ENCODE measurements at places on chromosomes 2 and 18.
A peak's percentile ranks its signal among the peaks of the same experiment; 100 is the strongest.

DNA sequence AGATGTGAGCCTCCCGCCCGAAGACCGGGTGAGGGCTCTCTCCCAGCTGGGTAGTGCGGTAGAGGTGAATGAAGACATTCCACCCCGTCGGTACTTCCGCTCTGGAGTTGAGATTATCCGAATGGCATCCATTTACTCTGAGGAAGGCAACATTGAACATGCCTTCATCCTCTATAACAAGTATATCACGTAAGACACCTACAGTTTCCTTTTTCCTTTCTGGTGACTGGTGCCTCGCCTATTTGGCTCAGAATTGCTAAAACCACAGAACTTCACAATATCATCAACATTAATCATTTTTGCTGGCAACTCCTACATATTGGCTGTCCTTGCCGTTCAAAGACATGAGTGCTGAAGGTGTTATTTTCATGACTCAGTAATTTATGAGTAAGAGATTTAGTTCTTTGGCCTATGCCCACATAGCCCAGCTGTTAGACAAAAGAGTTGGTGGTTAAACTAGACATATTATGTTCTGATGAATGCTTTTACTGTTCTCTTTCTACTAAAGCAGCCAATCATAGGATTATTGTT, 2.2 kb downstream of the STAMBP start:
- DNase-seq: no peak

GRCh38 chr2:28661589-28662001, 90.0 kb upstream of the PPP1CB start:
- DNase-seq: no peak

DNA sequence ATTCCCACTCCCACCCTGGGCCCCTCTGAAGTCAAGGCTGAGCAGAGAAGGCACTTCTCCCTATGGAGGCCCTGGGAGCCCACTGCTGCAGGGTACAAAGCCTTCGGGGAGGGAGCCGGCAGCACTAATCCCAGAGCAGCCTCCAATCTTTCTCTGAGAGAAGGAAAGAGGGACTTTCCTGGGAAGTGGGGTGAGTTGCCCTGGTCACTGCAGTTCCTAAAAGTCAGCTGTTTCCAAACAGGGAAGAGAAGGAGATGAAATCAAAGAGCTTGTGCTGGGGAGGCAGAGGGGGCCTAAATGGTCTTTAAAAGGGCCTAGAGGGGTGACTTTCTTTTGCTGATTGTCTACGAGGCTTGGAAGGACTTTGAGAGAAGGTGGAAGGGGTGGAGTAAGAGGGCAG, 264.7 kb downstream of the TNS1 start:
- DNase-seq: no peak

- no peak for DNase-seq
These were observed 5.3 kb downstream of the AGAP1 start for GRCh38 chr2:235498946-235499812.

DNA sequence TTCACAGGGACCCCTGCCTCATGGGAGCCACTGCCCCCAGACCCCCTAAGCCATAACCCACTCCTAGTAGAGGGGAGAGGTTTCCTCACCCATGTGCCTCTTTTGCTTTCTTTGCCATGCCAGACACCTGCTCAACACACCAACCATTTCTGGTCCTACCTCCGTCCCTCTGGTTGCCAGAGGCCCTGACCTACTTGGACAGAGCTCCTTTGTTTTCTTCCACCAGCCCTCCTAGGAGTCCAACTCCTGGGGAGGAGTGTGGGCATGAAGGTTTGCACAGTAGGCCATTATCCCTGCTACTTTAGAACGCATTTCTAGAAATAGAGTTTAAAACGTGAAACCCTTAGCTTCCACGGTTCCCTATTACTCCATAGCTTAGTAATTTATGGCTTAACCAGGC, 76.6 kb upstream of the FAM237A start:
- DNase-seq: no peak

DNA sequence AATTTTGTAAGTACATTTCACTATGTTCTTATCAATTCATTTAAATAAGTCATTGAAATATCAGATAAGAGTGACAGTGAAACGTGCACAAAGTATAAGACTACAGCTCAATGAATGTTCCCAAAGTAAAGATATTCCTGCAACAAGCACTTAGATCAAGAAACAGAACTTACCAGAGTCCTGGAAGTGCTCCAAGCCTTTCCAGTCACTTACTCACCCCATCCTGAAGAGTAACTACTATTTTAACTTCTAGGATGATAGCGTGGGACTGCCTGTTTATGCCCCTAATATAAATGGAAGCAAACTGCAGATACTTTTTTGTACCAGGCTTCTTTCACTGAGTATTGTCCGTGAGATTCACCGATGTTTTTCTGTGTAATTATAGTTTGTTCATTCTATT, 768.9 kb downstream of the SLC4A3 start:
- no peak for DNase-seq

DNA sequence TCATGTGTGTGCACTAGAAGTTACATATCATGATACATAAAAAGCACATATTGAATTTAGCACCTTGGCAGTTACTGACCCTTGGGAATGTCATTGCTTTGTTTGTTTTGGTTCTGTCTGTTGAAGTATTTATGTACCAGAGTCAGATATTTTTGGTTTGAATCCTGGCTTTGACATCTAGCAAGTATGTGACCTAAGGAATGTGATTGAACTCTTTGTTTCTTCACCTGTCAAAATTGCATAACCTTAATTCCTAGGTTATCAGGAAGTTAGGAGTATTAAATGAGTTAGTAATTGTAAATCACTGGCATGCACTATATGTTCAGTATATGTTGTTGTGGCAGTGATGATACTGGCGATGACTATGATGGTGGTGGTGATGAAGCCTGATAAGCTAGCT, 1003.5 kb upstream of the NRXN1 start:
- DNase-seq: no peak

DNA sequence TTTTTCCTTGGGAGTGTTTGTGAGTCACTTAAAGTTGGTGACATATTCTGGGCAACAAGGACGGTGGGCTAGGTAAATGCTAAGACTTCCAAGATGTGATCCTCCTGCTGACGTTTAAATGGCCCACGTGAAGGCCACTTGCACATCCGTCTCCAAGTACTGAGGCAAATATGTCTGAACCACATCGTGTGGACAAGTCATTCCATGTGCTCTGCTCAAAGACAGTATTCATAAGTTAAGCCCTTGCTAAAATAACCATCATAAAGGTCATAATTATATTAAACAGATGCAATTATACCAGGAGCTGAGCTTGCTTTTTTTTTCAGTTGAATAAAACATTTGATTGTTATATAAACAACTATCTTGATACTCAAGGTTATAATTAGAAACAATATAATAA, 44.8 kb downstream of the SPP2 start:
- DNase-seq: no peak

GRCh38 chr2:28716265-28716865, 35.3 kb upstream of the PPP1CB start:
- no peak for DNase-seq

GRCh38 chr2:42139101-42139500, 30.1 kb upstream of the EML4 start:
- DNase-seq: no peak

GRCh38 chr2:208549546-208550158, 143.1 kb downstream of the PTH2R start:
- no peak for DNase-seq

DNA sequence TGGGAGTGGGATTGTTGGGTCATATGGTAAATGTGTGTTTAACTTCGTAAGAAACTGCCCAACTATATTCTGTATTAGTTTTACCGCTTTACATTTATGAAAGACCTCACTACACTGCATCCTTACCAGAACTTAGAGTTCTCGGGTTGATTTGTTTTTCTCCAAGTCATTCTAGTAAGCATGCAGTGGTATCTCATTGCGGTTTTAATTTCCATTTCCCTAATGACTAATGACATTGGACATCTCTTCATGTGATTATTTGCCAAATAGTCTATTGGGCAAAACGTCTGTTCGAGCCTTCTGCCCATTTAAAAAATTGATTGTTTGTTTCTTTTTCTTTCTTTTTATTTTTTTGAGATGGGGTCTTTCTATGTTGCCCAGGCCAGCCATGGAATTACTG, 6.8 kb downstream of the FBLN7 start:
- DNase-seq: no peak

DNA sequence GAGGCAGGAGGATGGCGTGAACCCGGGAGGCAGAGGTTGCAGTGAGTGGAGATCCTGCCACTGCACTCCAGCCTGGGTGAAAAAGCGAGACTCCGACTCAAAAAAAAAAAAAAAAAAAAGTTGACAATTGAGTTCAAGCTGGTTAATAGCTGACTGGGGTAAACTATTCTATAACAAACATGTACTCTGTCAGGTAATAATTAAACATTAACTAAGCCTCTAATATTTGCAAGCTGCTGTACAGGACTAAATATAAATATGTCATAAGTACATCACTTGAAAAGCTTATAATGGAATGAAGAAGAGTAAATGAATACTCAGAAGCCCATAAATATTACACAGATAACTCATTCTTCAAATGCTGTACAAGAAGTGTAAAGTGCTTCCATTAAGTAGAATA, 190.4 kb upstream of the CRIM1 start:
- DNase-seq: no peak

GRCh38 chr2:111701266-111701665, 182.7 kb downstream of the ANAPC1 start:
- DNase-seq: no peak

- DNase-seq: no peak
These were observed 34.8 kb downstream of the USP34 start for GRCh38 chr2:61436092-61436491.

DNA sequence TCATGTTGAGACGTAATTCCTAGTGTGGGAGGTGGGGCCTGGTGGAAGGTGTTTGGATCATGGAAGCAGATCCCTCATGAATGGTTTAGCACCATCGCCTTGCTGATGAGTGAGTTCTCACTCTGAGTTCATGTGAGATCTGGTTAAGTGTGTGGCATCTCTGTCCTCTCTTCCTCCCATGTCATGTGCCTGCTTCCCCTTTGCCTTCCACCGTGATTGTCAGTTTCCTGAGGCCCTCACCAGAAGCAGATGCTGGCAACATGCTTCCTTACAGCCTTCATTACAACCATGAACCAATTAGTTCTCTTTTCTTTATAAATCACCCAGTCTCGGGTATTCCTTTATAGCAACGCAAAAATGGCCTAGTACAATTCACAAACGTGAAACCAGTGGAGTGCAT, 14.6 kb upstream of the MCM6 start:
- DNase-seq: no peak

DNA sequence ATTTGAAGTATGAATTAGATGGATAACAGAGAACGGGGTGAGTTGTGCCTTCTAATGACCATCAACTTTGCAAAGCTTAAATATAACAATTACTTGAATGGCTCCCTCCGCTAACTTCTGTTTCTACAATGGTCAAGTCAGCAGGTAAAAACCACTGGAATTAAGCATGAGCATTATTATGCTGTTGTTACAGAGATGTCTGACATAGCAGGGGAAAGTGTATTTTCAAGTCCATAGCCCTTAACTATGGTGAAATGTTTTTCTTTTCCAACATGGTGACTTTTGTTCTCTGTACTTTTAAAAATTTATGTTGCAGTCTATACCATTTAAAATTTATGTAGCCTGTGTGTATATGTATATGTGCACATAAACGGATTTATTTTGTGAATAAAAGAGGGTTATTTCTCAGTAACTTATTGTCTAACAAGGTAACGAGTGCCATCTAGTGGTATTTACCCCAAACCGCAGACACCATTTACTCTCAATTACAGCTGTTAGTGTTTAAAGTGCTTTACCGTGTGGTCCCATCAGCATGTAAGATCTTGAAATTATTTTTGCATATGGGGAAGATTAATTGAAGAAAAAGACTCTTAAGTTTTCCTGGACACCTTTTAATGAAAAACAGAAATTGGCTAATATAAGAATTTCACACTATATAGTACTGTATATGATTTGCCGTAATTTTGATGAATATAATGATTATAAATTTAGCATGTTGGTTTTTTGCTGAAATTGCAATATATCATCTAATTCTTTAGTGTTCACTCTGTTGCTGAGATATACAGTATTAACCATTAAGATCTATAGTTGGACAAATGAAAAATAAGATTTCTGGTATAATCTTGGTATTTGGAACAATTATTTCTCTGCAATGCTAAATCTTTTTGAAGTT, 78.2 kb downstream of the UBE2E3 start:
- DNase-seq: peak; percentile 17

- no peak for DNase-seq
These were observed 50.0 kb upstream of the HPCAL1 start for GRCh38 chr2:10252661-10253060.

DNA sequence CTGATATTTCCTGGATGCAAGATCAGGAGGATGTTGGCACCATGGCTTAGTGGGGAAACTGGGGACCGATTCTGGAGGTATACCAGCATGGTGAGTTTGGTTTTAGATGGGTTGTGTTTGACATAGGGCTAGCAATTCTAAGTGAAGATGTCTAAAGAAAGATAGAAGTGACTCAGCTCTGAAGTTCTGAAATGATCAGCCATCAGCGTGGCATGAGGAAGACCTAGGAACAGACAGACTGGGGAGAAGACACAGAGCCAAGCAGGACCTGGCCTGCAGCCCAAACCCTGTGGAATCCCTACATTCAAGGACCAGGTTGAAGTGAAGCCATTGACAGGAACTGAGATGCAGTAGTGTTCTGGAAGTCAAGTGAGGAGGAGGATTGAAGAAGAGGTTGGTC, 39.8 kb downstream of the HRH4 start:
- DNase-seq: no peak

GRCh38 chr2:6730649-6731532, 134.8 kb downstream of the CMPK2 start:
- no peak for DNase-seq

- DNase-seq: no peak
These were observed 50.1 kb downstream of the MBP start for GRCh38 chr18:77082316-77082955.

DNA sequence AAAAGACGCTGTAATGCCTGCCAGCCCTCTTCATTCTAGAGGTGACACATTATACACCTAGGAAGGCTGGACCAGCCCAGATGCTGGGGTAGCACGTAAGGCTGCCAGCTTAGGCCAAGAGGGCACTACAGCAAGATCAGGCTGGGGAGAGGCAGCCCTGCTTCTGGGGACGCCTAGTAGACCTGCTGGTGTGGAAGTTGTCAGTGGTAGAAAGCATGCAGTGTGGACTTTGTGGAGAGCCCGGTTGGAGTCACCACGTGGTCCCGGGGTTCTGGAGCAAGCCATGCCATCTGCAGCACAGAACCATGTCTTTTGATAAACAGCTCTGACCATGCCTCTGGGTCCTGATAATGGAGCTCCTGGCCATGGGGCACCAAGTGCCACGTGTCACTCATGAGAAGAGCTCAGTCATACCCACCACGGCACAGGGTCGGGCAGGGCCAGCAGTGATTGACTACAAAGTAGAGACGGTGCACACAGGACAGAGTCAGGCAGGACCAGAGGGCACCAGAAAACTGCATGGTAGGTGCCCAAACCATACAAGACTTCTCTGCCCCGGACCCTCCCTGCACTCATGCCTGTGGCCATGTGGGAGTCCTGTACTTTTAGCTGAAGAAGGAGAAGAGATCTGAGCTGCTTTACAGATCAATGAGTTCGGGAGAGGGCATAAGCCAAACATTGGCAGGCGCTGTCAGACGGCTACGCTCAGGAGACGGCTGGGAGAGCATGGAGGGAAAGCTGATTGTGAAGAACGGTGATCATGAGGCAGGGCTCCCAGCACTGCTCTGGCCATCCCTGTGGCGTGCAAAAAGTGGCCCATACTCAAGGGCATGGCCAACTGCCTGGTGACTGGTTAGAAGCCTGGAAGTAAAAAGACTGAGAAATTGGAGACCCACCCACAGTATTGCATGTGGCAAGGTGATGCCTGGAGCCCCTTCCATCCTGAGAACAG, 114.9 kb downstream of the EIPR1 start:
- DNase-seq: no peak

All from central memory CD8-positive, alpha-beta T cell (primary cell).